T47D (cell line): ENCODE measurements at places on chromosomes 2 and 18.

- no peak for DNase-seq
Measured at GRCh38 chr18:55000529-55000928, 41.3 kb upstream of the CCDC68 start.

DNA sequence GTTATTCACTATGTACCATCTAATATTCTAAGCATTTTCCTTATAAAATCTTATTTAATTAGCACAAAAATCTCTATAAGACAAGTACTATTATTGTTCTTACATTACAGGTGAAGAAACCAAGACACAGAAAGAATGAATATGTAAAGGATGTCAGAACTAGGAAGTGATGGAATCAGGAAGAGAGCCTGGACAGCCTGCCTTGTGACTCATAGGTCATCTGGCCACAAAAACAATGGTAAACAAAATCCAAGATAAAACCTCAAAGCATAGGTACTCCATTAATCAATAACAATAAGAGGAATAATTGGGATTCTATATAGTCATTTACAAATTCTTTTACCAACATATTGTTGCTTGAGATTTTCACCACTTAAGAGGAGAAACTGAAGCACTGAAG lies 505.4 kb upstream of the PIK3C3 start:
- no peak for DNase-seq

DNA sequence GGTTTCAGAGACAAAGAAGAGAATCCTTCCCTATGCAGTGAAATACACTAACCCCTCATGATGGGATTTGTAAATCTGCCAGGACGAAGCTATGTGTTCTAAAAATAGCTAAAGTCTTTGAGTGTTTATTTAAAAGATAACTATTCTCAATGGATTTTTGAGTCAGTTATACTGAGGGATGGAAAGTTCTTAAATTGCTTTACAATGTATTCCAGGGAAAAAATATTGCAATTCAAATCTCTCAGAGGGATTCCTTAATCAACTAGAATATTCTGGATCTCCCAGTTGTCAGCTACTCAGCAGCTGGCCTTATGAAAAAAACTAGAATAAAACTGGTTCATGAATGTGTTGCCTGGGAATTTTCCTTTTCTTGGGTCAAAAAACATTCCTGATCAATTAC lies 312.4 kb downstream of the PLCL1 start:
- DNase-seq: no peak

- no peak for DNase-seq
Measured at GRCh38 chr2:76867854-76868253, 654.3 kb downstream of the LRRTM4 start.

GRCh38 chr18:1092228-1092627 lies 187.6 kb downstream of the ADCYAP1 start:
- peak; percentile 73 for DNase-seq

DNA sequence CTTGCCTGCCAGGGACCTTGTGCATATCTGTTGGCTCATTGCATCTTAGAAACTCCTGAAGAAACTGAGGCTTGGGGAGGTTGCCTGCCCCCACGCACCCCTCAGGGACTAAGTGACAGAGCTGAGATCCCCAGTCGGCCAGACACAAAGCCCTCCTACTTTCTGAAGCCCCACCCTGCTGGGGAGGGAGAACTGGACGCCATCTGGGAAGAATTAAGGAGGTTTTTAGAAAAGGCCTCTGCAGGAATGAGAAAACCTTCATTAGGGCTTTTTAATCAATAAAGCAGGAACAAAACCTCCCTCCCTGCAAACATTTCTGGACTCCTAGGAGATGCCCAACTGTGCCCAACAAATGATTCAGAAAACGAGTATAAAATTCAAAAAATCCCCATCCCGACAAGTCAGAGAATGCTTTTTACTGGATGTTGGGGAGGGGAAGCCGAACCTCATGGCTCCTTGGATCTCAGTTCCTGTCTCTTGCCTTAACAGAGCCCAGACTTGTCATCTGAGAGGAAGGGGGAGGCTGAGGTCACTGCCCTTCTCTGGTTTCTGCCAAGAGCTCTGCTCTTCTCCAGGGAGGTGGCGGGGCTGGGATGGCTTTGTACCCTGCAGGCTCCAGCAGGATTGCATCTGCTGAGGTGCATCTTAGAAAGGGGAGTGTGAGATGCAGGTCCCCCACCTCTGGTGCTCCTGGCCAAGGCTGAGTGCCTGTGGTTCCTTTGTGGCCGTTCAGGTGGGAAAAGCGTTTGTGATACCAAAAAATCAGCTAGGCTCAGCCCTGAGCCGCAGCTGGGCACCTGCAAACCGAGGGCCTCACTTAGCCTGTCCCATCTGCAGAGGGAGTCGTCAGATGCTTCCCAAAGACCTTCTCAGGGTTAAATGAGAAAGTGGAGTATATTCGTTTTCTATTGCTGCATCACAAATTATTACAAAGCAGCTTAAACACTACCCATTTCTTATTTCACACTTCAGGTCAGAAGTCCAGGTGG lies 142.4 kb downstream of the ZFP36L2 start:
- no peak for DNase-seq

- DNase-seq: no peak
Measured at GRCh38 chr18:22503803-22504202, 86.1 kb upstream of the CTAGE1 start.

DNA sequence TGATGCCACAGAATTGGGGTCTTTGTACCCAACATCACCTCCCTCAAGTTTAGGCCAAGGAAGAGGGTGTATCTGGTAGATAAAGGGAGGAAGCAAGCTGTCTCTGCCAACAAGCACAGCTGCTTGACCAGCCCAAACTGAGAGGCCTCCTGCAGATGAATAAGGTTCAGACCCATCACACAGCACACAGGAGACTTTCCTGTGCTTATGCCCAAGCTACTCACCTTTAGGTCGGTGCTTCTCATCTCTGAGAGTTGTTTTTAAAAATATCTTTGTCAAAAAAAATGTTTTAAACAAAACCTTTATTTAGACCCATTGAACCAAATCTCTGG lies 24.7 kb upstream of the SP3 start:
- no peak for DNase-seq

DNA sequence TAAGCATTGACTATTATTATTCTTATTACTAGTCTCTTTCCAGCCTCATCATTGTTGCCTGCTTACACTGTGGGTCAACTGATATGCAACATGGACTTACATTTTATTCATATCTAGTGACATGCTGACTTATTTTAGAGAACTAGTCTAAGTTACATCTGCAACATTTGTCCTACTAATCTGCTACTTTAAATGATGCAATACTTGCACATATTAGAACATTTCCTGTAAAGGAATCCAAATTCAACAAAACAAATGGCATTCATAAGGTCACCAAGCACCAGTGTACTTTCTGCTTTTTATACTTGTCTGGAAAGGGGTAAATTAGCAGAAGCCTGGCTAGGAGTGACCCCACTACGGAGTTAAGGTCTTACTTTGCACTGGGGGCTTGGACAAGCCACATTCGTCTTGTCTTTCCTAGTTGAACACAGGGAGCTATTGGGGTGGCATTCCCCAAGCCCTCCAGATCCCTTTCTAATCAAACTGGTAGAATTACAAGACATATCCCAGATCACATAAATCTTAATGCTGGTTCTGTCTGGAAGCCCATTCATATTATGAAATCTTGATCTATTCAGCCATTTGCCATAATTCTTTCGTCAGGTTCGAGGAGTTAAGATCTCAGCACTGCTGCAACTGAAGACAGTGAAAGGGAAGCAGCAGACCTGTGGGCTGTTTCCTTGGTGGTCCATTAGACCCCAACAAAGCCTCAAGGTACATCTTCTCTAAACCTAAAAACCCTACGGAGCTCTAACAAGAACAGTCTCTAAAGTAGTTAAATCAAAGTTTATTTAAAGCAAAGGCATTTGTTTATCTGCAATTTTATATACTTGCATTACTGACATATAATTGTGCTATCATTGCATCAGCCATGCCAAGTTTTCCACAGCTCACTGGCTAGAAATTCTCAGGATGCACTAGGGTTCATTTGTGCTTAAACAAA lies 49.9 kb upstream of the RTN4 start:
- no peak for DNase-seq

DNA sequence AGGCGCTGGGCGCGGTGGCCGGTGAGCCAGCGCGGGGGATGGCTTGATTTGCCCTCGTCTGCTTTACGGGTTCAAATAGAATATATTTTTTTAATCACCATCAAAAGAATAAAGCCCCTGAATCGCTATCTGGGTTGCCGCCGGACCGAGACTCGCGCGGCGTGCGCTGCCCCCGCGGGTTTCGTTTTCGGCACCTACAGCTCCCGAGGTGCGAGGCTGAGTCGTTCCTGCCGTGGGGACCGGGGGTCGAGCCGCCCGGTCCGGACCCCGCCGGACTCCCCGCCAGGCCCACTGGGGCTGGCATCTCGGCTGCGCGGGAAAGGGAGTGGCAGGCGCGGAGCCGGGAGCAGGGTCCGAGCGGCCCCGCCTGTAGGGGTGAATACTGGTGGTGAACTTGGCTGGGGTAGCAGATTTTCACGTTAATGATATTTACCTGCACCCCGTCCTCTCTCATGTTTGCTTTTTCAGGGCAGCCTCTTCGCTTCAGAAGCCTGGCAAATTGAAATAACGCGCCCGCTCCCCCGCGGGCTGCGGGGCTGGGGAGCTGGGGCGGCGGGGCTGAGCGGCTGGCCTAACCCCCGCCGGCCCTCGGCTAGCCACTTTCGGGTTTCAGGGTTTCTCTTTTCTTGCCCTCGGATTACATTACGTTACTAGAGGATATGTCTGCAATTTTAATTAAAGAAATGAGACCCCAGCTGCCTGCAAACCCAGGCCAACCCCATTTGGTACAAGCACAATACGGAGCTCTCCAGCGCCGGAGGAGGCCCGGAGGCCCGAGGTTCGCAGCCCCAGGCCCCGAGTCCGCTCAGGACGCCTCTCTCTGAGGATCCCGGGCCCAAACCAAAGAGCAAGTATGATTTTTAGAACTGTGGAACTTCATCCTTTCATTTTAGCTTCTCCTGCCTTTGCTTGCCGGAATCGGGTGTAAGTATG lies 1.7 kb upstream of the CELF4 start:
- no peak for DNase-seq

DNA sequence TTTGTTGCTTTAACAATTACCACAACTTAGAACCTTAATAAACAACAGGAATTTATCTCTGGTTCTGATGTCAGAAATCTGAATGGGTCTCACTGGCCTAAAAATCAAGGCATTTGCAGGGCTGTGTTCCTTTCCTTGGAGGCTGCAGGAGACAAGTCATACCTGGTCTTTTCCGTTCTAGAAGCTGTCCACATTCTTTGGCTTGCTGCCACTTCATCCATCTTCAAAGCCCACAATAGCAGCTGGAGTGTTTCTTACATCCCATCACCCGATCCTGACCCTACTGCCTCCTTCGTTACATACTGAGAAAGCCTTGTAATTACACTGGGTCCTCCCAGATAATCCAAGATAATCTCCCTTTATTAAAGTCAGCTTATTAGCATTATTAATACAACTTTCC lies 18.1 kb downstream of the NETO1 start:
- no peak for DNase-seq
